Stimulated activated naive B cell treated with anti-CD40 and anti-IgM and Interleukin-4, amounts not matched to agents 10 μg/mL and 1 μg/mL and 100 μg/mL, for 72 hours (primary cell): ENCODE measurements at places on chromosomes 5 and 9.

GRCh38 chr9:94632737-94633136 lies 6.6 kb downstream of the FBP1 start:
- no peak for DNase-seq

DNA sequence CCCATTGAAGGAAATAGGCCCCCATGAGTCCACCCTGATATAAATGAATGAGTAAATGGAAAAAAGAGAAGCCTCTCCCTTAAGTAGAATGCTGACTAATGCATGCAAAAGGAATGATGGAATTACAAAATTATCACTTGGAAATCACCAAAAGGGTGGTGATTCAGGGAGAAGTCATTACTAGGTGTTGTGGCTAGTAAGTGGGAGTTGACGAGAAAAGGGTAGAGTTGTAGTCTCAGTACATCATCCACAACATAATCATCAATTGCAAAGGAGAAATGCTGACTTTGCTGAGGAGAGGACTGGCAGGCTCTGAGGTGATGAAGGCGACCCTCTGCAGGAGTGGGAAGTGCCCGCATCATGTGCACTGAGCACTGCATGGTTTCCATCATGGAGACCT lies 201.5 kb upstream of the S1PR3 start:
- no peak for DNase-seq

GRCh38 chr5:62631909-62632580 lies 53.4 kb downstream of the LRRC70 start:
- DNase-seq: no peak

GRCh38 chr5:113250341-113250953 lies 184.3 kb downstream of the TSSK1B start:
- DNase-seq: no peak

DNA sequence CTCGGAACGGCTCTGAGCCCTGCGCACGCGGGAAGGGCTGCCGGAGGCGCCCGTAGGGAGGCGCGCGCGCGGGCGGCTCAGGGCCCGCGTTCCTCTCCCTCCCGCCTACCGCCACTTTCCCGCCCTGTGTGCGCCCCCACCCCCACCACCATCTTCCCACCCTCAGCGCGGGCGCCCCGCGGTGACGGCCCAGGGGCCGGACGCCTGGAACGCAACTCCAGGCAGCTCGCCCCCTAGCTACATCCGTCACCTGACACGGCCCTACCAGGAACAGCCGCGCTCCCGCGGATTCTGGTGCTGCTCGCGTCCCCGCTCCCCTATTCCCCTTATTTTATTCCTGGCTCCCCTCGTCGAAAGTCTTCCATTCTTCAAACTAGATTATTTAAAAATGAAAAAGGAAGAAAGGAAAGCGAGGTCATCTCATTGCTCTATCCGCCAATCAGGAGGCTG lies at the start of gene CDKN2B-AS1:
Gene CDKN2B-AS1 (plus strand): TSS at position 236 of the 450 bp plus-strand sequence.
- DNase-seq: peak; percentile 51

GRCh38 chr5:150412319-150413175 lies at the start of gene CD74:
Gene CD74, minus strand, starts transcription at chr5:150412910. Its CDS starts 161 bp downstream, at chr5:150412749.
- peak; percentile 98 for DNase-seq

DNA sequence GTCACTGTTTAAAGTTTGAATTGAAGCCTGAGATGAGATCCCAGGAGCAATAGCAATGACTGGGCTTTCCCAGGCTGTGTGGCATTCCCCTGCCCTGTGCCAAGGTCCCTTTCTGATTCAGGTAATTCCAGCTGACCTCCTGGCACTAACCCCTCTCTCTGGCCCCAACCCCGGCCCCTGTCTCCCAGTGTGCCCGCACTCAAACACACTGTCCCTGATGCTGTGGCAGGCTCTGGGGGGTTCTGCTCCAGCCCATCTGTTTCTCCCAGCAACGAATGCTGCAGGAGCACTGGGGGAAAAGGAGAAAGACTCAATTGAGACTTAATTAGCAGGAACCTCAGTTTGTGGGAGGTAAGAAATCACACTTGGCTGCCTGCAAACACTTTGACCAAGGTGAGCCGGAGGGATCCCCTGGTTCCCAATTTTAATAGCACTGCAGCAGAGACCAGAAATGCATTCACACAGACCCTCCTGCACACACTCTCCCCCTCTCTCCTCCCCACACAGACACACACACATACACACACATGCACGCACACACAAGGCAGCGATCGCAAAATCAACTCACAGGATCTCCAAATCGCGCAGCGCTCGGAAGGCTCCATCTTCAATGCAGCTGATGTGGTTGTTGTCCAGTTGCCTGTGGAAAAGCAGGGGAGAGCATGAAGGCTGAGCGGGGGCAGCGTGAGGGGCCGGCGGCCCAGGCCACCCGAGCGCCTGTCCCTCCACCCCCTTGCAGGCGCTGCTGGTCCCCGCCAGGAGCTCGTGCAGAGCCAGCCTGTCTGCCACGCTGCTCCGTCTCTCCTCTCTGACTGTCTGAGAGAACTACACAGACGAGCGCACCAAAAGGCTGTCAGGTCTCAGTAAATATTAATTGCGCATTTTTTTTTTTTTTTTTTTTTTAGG lies 265.1 kb upstream of the PANK3 start:
- no peak for DNase-seq

- DNase-seq: peak; percentile 6
Measured at GRCh38 chr9:126860757-126861466, 473 bp downstream of the ZBTB34 start.

DNA sequence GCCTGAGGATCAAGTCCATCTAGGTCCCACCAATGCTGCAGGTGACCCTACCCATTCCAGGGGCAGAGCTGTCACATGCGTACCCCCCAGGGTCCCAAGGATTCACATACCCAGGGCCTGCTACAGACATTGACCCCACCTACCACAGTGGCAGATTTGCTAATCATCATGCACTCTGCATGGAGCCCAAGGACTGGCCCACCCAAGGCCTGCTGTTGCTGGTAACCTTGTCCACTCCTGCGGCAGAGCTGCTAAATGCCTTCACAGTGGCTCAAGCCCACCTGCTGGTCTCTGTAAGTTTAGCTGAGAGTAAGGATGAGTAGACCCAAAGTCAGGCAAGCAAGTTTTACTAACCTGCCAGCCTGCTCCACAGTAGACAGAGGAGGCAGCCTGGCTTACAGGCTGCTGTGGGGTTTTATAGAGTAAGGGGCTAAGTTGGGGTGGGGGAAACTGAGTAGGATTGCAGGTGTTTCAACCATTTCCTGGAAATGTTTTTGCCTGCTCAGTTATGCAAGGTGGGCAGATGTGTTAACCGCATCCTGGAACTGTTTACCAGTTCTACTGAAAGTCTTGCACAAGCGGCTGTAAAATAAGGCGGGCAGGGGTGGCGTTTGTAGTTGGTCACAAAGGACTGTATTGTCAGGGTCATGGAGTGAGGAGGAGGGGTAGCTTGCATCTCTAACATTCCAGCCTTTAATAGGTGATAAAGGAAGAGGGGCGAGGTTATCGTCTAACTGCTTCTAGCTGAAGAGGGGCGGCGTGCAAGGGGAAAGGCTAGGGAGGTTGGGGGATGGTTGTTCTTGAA lies 2163.5 kb upstream of the WWC1 start:
- DNase-seq: no peak

DNA sequence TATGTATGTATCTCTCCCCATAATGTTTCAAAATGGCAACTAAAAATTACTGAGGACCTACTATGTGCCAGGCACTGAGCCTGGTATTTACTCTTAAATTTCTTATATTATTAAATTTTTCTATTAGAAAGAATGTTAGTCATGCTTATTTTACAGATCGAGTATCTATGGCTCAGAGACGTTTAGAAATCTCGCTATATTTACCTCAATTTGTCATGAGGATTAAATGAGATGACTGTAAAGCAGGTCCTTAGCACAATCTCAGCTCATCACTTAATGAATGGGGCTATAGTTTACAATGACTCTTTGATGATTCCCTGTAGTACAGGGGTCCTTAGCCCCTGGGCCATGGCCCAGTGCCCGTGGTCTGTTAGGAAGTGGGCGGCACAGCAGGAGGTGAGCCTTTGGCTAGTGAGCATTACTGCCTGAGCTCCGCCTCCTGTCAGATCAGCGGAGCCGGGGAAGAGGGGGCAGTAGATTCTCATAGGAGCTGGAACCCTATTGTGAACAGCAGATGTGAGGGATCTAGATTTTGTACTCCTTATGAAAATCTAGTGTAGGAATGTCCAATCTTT lies 15.5 kb downstream of the ENC1 start:
- no peak for DNase-seq

- DNase-seq: no peak
Measured at GRCh38 chr5:77748160-77748559, 28.0 kb downstream of the TBCA start.

DNA sequence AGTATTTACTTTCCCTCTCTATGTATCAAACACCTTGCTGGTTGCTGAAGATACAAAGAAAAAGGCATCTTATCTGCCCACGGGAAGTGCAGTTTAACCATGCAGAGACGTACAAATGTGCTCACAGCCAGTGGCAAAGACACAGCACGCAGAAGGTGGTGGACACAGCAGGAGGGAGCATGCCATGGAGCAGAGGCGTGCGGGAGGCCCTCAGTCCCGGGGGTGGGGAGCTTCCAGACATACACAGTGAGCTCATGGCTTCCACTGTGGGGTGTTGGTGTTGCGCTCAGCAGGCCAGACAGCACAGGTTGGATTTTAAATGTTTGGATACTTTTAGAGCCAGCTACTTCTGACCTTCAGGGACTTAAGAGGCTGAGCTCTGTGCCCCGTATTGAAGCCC lies 8.8 kb upstream of the BARX1 start:
- no peak for DNase-seq

- peak; percentile 28 for DNase-seq
Measured at GRCh38 chr9:97985058-97985861, 2.1 kb downstream of the ANP32B start.

DNA sequence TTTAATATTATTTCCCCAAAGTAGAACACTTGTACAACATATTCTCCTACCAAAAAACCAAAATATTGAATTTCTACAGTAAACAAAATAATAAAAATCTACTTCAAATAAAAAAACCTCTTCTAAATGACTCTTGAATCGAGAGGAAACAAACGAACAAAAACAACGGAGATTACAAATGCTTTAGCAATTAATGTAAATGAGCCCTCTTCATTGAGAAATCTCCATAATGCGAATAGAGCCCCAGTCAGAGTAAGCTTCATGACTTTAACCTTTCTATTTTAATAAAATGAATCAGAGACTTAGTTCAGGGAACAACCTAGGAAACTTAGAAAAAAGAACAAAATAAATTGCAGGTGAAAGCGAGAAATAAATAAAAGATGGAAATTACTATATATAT lies 129.3 kb upstream of the SEMA6A start:
- no peak for DNase-seq

DNA sequence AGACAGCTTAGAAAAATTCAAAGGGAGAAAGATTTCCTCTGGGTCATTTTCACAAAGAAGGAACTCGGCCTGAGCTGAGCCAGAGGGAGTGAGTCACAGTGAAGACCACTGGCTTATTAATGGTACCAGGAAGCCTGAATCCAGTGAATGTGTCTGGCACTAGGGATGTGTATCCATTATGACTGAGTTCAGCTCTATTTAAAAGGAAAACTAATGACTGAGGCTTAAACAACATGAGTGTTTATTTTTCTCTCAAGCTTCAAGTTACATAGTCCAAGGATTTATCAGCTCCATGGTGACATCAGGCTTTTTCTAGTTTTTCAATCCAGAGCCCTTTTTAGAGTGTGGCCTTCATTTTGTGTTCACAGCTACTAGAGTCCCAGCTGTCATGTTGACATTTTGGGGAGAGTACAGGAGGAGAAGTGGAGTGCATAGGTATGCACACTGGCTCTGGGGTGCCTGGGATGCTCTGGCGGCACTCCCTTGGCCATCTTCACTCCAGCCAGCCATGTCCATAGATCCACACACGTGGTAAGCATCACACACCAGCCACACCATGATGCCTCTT lies 159.5 kb upstream of the ERCC6L2 start:
- DNase-seq: no peak

DNA sequence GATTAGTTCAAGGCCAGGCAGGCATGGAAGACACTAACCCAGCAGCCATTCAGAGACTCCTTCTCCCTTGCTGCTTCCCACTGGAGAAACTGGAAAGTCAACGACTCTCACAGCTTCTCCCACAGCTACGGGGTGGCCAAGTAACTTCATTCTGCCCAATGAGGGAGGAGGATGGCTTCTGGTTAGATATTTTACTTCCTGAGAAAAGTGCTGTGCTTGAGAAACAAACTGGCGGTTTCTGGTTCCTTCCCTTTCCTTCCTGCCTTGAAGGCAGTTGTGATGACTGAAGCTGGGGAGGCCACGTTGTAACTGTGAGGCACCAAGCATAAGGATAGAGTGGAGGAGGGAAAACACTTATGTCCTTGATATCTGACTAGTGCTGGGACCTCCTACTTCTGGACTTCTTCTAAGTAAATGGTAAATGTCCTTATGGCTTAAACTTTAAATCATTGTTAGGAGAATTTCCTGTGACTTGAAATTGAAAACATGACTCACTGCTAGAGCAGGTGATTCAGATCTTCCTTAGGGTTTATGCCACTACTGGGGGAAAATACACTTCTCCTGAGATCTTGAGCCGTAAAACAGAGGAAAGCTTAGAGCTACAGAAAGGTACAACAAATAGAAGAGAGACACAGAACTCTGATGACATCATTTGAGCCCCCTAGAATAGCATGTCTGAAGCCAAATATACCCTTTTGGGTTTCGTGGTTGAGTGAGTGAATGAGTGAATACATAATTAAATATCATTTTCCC lies 3.1 kb upstream of the GNPDA1 start:
- DNase-seq: peak; percentile 26

GRCh38 chr9:89853931-89854330 lies 249.1 kb downstream of the GADD45G start:
- DNase-seq: no peak

- no peak for DNase-seq
Measured at GRCh38 chr9:127334725-127335124, 62.2 kb upstream of the SLC2A8 start.

GRCh38 chr5:175685701-175686350 lies 28.0 kb downstream of the HRH2 start:
- no peak for DNase-seq

- DNase-seq: peak; percentile 41
Measured at GRCh38 chr5:78758169-78758839, 109.7 kb upstream of the LHFPL2 start.
